Choroid plexus epithelial cell (primary cell): ENCODE measurements at places on chromosomes 4 and X.

GRCh38 chr4:106981431-106981830, 54.7 kb downstream of the DKK2 start:
- DNase-seq: no peak

GRCh38 chrX:102959471-102959870, 22.4 kb downstream of the RAB40AL start:
- DNase-seq: peak; percentile 14

GRCh38 chr4:136893573-136893972, 638.7 kb downstream of the PCDH18 start:
- DNase-seq: peak; percentile 23

- no peak for DNase-seq
Measured at GRCh38 chrX:153634236-153634635, 12.8 kb upstream of the DUSP9 start.

DNA sequence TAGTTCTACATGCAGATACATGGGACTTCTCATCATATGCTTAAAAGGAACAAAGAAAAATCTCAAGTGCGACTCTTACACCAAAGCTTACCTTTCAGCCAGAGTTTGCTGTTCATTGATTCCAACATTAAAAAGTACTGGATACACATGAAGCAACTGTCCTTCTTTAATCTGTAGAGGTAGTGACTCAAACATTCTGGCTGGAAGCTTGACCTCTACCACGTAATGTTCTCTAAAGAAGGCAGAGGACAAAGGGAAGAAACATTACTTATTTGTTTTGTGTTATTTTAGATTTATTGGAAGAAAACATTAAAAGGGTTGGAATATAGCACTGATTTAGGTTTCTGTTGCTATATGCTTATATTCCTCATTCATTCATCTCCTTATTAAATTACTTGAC, 476.1 kb downstream of the IL15 start:
- peak; percentile 51 for DNase-seq

GRCh38 chrX:131063613-131064012, 5.5 kb downstream of the ARHGAP36 start:
- DNase-seq: no peak

DNA sequence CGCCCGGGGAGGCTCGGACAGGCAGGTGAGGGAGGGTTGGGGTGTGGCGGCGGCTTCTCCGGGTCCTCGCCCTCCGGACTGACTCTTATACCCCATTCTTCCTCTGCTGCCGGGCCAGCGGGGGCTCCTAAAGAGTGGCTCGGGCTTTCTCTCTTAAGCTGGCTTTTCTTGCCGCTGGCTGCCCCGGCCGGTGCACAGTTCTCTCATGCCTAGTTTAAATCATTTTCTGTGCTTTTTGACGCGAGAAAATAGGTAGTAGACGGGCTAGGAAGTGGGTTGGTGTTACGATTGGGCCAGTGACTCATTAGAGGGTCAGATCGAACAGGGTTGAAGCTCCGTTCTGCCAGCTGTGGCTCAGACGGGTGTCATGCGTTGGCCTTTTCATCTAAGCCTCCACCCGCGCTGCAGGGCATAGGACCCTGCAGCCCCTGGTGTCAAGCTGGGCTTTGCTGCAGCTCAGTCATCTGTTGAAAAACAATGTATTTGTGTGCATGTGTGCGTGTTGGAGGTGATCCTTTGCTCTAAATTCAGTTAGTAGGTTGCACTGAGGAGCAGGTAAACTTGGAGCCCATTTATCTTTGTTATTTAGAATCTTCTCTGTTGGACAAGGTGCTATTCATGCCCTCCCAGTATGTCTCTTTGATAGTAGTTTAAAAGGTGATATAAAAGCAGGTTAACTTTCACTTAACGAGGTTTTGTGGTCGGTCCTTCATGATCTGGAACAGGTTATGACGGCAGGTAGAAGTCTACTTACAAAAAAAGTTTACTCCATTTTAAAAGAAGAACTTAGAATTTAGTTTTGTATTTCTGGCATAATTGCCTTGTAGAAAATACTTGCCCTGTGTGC, 802 bp downstream of the BMP2K start:
- peak; percentile 55 for DNase-seq

DNA sequence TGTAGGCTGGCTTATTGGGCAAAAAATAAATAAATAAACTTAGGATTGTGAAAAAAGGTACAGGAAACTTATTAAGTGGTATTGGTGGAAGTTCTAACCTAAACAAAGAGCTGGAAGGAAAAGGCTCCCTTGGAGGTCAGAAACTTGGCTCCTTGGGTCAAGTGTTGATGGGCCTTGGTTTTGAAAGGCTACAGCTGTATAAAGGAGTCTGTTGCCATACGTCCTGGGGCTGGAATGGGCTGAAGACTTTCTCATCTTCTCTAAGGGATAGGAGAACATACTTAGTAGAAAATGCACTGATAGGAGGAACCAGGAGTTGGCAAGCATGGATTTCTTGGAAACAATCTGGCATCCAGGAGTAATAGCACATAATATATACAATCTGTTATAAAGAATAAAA, 56.6 kb downstream of the PDLIM5 start:
- DNase-seq: peak; percentile 59

- no peak for DNase-seq
Measured at GRCh38 chr4:6346373-6347110, 76.9 kb downstream of the WFS1 start.

DNA sequence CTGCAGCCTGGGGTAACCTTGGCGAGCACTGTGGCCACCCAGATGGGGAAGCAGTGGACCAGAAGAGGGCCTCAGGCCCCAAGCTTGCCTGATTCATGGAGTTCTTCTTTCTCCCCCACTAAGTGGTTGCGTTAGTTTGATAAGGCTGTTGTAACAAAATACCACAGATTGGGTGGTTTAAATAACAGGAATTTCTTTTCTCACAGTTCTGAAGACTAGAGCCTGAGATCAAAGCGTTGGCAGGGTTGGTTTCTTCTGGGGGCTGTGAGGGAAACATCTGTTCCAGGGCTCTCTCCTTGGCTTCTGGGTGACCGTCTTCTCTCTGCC, 105.7 kb upstream of the GATB start:
- no peak for DNase-seq

GRCh38 chrX:55919367-55920221, 202.0 kb downstream of the RRAGB start:
- DNase-seq: no peak

DNA sequence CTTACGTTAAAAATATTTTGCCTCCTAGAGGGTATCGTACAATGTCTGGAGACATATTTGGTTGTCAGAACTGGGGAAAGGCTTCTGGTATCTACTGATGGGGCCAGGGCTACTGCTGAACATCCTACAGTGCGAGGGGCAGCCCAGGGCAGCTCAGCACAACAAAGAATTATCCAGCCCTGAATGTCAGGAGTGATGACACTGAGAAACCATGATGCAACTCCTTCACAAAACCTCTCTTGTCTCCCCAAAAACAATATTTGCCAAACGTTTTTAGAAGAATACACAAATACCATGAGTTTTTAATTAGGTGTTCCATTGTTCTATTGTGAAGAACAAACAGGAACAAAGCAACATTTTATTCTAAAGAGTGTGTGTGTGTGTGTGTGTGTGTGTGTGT, 43.4 kb upstream of the CLNK start:
- DNase-seq: no peak

- no peak for DNase-seq
Measured at GRCh38 chrX:129802863-129803262, 23.1 kb downstream of the SASH3 start.

- DNase-seq: peak; percentile 93
Measured at GRCh38 chr4:13611283-13611842, 16.2 kb downstream of the BOD1L1 start.

- DNase-seq: peak; percentile 8
Measured at GRCh38 chr4:21848021-21848420, 100.6 kb downstream of the KCNIP4 start.

DNA sequence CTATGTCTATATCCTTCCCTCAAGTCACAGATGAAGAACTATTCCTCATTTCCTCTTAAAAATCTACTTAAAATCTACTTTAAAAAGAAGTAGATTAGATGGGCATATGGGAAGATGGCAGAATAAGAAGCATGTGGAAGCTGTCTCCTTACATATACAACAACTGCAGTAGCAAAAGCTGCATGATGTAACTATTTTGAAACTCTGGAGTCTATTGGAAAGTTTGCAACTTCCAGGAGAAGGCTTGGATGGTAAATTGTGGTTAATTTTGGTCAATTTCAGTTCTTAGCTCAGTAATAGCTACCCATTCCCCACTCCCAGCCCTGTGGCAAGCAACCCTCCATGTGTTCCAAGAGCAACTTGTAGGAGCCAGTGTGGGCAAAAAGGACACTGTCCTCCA, 36.9 kb downstream of the MORC4 start:
- DNase-seq: no peak

DNA sequence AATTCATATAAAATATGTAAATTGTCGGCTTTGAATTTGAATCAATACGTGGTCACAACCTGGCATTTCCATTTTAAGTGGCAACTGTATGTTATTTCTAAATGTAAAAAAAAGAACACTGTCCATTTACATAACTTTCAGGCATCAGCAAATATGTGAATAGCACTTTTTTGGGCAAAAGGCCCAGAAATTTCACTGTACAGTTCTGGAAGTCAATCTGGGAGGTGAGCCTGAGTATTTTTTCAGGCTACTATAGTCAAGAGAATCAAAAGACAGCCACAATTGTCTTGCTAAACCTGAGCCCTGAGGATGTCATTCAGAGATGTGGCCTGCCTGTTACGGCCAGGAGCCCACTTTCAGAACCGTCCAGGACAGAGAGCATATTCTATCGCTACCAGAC, 543.9 kb upstream of the MAGEB2 start:
- DNase-seq: peak; percentile 70

DNA sequence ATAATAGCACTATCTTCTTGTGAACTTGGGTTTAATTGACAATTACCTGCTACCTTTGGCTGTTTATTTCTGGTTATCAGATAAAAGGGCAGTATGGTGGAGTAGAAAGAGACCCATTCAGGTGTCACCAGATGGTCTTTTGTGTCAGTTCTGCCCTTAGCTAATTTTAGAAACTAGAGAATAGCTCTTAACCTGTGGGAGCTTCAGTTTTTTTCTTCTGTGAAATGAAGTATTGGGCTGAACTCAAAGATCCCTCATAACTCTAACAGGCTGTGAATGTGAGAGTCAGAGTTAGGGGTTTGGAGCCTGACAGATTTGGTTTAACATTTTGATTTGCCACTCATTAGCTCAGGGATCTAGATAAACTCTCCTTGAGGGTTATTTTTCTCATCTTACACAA, 335.2 kb downstream of the PPP1R2C start:
- DNase-seq: no peak
